ENCODE measurements at places on chromosomes 3 and 15.

DNA sequence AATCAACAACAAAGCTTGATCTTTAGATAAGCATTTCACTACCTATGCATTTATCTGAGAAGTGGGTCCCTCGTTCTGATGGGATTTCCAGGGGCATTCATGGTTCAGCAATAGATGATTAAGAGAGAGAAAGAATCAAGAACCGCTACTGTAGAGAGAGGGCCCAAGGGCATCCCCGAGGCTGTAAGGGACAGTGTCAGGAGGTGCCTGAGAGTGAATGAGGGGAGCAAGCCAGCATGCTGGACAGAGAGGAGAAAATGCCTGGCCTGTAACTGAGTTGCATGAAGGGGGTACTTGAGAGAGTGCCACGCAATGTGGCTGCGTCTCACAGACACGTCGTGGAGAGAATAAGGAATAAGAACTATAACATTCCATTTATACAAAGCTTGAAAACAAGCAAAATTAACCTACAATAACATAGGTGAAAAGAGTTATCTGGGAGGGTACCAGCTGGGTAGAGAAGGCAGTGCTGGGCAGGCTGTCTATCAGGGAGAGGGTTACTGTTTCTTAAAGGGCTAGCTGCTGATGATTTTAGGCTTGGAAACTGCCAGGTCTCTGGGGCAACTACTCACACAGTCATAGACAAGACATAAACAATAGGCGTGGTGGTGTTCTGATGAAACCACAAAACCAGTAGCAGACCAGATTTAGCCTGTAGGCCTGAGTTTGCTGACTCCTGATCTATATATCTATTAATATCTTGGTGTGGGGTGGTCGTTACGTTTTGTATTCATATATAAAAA is 374.6 kb upstream of the CFAP20DC start:
- DNase-seq = no peak

DNA sequence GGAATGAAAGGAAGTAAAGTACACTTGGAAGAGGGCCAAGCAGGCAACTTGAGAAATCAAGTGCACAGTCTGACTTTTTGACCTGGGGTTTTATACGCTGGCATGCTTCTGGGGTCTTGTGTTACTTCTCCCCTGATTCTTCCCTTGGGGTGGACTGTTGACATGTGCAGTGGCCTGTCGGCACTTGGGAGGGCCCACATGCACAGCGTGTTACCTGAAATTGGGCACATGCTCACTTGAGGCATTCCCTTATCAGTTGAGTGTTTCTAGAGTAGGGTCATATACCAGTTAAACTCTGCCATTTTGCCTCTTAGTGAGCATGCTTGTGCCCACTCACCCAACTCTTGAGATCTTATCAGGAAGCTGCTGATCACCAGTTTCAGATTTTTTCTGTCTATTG is 329.1 kb upstream of the SOX2 start:
- DNase-seq = no peak

- no peak for DNase-seq
These were observed 48.5 kb upstream of the TRA2B start for GRCh38 chr3:185986198-185986777.

GRCh38 chr15:68235022-68235421 is 5.5 kb upstream of the CLN6 start:
- no peak for DNase-seq

DNA sequence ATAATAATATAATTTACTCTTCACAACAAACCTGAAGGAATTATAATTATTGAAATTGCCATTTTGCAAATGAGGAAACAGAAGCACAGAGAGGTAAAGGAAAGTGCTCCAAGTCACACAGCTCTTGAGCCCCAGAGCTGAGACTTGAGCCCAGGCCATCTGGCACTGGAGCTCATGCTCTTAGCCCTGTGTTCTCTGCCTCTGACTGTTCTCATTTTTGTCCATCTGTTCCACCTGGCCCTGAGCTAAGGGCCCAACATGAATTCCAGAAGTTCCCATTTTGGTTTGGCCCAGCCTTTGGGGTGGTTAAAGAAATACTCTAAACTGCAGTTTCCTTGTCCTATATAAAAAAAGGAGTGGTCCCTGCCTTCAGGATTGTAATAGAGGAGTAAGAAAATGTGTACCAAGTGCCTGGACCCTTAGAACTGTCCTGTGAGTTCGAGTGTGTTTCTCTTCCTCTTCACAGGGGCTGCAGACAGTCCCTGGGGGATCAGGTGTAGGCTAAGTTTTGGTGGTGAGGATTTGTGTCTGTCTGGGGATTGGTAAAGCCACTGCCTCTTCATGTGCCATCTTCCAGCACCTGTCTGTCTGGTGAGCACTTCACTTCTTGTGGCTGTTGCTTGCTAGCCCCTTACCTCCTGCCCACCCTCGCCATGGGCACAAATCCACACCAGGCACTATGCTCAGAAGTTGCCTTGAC is 91.8 kb downstream of the DNAJB8 start:
- DNase-seq = no peak

- DNase-seq = no peak
These were observed 7.4 kb downstream of the RPL14 start for GRCh38 chr3:40464339-40465110.

DNA sequence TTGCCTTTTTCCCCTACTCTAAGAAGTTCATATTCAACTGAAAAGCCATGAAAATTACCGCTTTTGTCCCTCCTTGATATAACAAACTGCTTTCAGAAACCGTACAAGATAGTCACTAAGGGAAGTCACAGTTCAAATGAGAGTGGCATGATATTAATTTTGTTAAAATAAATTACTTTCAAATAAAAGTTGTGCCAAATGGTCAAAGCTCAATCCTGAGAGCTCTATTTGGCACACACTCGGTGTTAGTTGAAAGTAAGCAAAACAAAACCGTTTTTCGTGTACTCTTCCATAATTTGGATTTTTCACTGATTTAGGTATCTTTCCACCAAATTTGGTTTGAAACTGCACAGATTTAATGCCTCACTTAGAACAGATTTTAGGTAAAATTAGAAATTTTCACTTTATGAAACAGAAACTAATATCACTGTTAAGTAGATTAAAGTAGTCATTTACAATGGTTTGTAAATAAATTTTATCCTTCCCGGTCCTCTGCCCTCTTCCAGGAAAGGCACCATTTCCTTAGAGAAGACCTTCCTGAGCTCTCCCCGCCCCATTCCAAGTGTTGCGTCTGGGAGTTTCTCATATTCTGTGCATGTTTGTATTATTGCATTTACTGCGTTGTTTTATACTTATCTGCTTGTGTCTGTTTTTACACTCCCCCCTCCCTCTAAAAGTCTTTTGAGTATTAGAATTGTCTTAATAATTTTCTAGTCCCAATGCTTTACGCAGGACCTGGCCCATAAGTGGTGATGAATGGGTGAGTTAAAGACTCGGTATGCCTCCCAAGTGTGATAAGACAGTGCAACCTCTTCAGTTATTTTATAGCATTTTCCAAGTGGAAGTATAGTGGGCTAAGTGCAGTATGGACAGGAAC is 853 bp downstream of the TCAIM start:
- DNase-seq = no peak

GRCh38 chr15:29239395-29239794 is 30.2 kb downstream of the NSMCE3 start:
- no peak for DNase-seq

DNA sequence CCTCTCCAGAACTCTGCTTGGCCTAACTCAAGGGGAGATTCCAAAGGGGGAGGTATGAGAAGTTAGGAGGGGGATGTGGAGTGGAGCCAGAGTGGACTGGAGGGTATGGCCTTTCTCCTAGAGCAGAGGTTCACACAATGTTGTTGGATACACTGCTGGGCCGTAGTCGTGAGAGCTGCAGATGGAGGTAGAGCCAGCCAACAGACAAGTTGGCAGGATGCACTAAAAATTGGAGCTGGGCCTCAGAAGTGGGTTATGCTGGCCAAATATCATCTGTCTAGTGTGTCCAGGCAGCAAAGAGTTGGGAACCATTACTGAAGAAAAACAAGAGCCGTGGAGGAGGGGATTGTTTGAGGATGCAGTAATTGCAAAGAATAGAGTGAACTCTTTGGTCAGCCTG is 27.7 kb upstream of the LRRFIP2 start:
- no peak for DNase-seq

DNA sequence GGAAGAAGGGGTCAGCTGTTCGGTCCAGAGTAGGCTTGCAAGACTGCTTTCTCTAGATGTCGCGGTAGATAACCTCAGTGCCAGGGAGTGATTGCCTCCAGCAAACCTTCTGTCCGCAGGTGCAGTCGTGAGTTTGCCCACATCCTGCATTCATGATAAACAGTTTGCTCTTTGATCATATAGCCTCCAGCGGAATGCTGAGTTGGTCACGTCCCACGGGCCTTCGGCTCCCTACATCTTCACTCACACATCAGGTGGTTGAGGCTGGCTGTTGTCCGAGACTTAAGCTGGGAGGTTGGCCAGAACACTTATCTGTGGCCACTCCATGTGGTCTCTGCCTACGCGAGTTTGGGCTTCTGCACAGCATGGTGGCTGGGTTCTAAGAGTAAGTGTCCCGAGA is 62.1 kb upstream of the NR2C2 start:
- DNase-seq = no peak

- DNase-seq = no peak
These were observed 146.2 kb upstream of the ZBTB20 start for GRCh38 chr3:115293321-115293720.

- no peak for DNase-seq
These were observed 28.6 kb upstream of the SEMA3F start for GRCh38 chr3:50126287-50127211.

- DNase-seq = no peak
These were observed 5.7 kb downstream of the PCCB start for GRCh38 chr3:136255672-136256406.

DNA sequence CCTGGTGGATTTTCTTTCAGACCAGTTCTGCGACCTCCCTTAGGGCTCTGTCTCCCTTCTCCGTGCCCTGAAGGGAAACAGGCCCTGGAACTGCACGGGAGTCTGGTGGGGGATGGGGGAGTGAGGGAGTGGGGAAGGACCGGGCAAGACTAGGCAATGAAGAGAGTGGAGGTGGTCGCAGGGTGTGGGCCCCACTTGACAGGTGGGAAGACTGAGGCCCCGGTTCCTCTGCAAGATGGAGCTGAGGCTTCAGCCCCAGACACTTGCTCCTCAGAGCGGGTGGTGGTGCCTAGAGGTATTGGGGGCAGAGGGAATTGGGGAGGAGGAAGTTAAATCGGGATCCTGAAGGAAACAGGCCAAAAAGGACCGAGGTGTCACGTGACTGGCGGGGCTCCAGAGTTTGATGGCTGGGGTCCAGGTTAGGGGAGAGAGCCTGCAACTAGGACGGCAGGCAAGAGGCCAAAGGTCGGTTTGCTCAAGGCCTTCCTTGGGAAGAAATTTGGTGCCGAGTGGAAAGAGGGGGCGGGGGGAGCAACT is 597 bp upstream of the CAMK1 start:
- no peak for DNase-seq

- no peak for DNase-seq
These were observed 750.6 kb downstream of the CADM2 start for GRCh38 chr3:85709346-85709892.

GRCh38 chr3:63328365-63328764 is 50.3 kb downstream of the SYNPR start:
- DNase-seq = no peak

DNA sequence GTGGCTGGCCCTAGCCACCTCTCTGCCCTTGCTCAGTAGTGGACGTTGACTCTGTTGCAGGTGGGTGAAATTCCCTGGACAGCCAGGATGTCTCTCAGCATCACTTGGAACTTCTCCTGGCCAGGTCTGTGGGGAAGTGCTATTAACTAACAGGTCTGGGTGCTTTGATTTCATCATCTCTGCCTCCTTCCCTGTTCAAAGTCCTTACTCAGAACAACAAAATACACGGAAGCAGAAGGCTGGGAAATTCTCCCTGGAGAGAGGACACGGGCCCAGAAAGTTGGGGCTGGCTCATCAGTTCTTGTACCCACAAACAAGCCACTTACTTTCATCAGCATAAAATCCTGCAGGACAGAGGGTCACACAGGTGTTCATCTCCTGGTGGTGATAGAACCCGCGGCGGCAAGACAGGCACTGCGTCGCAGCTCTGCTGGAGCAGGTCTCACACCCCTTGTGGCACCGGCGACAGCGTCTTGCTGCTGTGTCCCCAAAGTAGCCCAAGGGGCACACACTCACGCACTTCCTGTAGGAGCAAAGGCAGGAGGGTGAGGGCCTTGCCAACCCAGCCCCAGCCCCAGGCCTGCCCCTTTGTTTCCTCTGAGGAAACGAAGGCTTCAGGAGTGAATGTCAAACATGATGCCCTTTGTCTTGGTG is 29.6 kb upstream of the SNRPA1 start:
- DNase-seq = no peak

GRCh38 chr3:97430601-97431000 is 334.0 kb upstream of the ARL6 start:
- no peak for DNase-seq

- DNase-seq = no peak
These were observed 443.3 kb downstream of the MAGI1 start for GRCh38 chr3:65595222-65596028.

GRCh38 chr15:90419738-90420406 is 31.8 kb downstream of the IQGAP1 start:
- no peak for DNase-seq

DNA sequence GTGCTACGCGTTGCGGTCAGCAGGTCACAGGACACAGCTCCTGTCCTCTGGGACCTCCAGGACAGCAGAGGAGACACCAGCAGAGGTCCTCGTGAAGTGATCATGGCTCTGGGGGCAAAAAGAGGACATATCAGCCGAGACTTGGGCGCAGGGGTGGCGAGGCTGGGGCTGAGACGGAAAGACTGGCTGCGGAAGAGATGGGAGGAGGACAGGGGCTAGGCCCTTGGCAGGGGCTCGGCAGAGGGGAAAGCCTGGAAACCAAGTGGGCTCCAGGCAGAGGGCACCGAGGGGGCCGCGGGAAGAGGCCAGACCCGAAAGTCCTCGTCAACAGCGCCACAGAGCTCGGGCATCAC is 4.9 kb upstream of the CFAP100 start:
- DNase-seq = no peak

DNA sequence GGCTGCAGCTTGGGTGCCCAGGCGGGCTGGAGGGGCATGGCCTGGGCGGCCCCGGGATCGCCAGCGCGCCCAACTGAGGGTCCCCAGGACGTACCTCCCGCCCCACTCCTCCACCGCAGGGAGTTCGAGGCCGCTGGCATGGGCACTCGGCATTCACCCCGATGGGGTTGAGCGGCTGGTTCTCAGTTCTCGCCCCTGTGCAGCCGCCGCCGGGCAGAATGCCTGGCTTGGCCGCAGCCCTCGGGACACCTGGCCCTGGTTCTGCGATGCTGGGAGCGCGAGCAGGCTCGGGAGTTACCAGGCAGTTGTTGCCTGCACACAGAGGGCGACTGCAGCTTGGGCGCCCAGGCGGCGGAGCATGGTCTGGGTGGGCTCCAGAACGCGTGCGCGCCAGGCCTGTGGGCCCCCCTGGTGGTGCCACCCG is 121.4 kb downstream of the LMLN start:
- no peak for DNase-seq

DNA sequence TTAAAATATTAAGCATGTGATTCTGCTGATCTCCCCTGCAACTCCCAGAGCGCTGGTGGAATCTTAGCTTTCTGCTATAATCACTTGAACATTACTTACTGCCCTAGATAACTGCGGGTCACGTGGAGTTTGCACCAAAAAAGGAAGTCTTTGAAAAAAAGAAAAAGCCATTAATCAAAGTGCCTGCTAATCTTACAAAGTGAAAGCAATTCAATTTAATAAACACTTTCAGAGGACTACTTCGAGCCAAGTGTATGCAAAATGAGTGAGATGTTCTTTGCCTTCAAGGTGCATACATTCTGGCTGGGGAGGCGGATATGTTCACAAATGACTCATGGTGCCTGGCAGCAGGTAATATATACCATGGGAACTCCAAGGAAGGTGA is 109.9 kb upstream of the GAP43 start:
- peak; percentile 89 for DNase-seq
